ENCODE measurements at places on chromosomes 1 and 21. TPM values are rescaled to one million over a fixed set of nuclear protein-coding genes. Genes with fewer than 3 reads are reported as not detected.

GRCh38 chr1:17696417-17697301 is 58.5 kb upstream of the ACTL8 start:
- DNase-seq: peak; percentile 55

DNA sequence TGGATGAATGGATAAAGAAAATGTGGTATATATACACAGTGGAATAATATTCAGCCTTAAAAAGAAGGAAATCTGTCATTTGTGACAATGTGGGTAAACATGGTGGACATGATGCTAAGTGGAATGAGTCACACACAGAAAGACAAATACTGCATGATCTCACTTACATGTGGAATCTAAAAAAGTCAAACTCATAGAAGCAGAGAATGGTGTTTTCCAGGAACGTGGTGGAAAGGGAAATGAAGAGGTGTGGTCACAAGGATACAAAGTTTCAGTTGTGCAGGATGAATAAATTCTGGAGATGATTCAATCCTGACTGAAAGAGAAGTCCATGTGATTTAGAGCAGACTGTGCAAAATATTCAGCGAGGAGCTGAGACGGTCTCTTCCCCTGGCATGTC is 56.6 kb downstream of the RYR2 start:
- DNase-seq: no peak

- DNase-seq: no peak
Measured at GRCh38 chr1:45304311-45305081, 22.2 kb upstream of the HPDL start.

- DNase-seq: no peak
Measured at GRCh38 chr1:70659891-70660290, 248.8 kb downstream of the CTH start.

DNA sequence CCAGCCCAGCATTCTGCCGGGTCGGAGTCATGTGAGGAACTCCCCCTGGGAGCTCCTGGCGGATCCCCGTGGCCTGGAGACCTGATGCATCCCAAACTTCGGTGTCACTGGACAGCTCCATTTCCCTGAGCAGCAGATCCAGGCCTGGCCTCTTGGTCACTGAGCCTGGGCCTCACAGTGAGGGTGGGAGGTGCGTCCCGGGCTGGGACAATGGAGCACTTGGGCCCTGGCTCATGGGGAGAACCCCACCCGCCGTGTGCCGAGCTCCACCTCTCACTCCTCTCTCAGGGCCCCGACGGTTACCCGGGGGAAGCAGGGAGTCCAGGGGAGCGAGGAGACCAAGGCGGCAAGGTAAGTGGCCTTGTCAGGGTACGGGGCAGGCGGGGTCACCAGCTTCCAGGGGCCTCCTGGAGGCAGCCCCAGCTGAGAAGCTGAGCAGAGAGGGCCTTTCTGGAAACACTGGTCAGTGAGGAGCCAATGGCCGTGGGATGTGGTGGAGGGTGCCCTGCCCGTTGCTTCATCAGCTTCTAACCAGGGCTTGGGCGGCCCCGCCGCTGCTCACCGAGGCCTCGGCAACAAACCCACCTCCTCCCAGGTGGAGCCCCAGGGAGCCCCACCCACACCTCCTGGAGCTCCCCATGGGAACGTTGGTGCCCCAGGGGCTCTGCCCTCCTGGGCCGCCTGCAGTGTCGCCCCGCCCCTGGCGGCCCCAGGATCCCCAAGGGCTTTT is 19.8 kb downstream of the COL6A2 start:
- no peak for DNase-seq

DNA sequence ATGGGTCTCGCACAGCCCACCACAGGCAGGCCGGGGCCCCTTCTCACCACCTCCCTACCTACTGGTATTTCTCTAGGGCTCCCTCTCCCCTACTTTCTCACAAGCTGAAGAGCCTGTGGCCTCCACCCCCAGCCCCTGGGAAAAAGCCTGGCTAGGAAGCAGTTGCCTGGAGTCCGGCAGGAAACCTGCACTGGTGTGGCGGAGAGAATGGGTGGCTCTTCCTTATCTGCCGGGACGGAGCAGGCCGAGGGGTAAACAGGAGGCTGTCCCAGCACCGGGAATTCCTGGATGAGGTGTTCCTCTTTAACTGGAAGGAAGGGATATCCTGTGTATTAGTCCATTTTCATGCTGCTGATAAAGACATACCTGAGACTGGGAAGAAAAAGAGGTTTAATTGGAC is 125.8 kb downstream of the TLR5 start:
- no peak for DNase-seq

DNA sequence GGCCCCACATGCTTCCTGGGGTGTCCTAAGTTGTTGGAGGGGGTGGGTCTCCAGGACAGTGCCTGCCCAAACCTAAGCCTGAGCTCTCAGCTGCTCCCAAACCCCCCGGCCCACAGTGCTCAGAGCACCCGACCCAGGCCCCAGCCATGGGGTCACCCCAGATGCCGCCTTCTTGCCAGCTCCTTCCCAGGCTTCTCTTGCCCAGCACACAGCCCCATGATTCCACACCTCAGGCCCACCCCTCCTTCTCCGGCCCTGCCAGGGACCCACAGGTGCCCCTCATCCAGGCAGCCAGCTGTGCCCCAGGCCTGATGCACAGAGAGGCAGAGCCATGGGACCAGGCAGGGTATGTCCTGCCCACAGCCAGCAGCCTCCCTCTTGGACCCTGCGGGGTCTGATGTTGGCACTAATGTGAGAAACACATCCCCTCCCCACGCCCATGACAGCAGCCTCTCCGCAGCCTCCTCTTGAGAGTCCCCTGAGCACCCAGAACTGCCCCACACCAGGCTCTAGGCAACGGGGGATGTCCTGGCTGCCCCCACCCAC is 4.9 kb downstream of the WNT9A start:
- no peak for DNase-seq

GRCh38 chr1:67274623-67275325 is 32.9 kb upstream of the IL12RB2 start:
- DNase-seq: no peak

DNA sequence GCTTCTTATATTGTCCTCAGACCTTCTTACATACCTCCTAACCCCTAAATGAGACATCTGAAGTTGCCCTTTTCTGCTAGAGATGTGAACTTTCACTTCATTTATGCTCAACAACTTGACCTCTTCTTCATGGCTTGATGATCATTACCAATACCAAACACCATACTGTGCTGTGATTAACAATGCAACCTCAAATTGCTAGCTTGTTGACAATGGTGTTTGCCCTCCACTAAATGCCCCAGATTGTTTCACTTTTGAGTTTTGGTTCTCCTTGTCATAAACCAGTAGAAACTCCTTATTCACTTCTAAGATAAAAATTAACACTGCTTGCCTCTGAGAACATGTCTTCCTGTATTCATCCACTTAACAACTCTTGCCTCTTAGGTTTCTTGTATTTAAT is 5.6 kb downstream of the JAK1 start:
- DNase-seq: no peak

GRCh38 chr1:231040019-231040799 is at the start of gene FAM89A:
Gene FAM89A, minus strand, starts transcription at chr1:231040254. Its CDS starts 43 bp downstream, at chr1:231040211.
- peak; percentile 22 for DNase-seq

DNA sequence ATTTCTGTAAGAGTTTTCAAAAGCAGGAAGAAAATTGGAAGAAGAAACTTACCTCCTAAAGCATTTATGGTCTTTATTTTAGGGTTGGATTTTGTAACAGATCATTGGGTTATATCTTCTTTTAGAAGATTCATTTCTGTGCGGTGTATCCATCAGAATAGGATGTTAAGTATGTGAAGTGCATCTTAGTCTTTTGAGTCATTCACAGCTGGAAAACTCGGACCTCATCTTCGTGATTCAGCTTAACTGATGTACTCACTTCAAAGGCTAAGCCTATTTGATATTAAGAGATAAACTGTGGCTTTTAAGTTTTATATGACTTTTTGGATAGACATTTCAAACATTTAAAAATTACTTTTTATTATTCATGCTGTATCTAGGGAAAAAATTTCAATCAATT is 56.3 kb downstream of the GIPC2 start:
- DNase-seq: no peak

DNA sequence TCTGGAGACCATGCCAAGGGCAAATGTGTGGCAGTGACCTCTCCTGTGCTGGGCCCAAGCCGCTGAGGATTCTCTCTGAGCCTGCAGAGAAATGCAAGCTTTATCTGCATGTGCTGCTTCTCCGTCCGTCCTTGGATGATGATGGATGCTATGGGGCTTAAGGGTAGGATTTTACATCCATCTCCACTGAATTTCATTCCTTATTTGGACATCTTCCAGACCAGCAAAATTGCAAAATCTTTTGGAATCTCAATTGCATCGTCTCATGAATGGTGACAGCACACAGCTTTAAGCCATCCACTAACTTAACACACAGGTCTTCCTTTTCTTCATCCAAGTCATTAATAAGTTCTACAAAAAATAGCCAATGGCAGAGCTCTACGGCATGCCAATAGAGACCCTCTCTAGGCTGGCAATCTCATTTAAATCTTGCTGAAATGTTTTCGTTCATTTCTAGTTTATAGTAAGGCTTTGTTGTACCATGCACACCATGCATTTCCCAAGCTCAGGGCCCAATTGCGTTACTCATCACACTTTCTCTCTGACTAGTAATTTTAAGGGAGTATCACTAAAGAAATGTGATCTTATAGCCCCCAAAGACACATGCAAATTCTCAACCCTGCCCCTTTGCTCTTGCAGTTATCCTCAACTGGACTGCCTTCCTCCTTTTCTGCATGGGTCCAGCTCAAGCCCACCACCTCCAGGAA is 11.1 kb downstream of the BATF3 start:
- DNase-seq: no peak

The LDLRAD1 gene
- not detected for total RNA-seq

The PRR9 gene
- not detected for total RNA-seq

The PTCH2 gene
- total RNA-seq: 0.16 TPM

The POU3F1 gene
- total RNA-seq: 0.94 TPM

The MTMR11 gene
- total RNA-seq: 4.8 TPM

The HES5 gene
- total RNA-seq: 0.28 TPM
